HFFc6 (cell line): ENCODE measurements at places on chromosomes 3 and 15. TPM values are rescaled to one million over a fixed set of nuclear protein-coding genes. Genes with fewer than 3 reads are reported as not detected.
A peak's percentile ranks its signal among the peaks of the same experiment; 100 is the strongest.

DNA sequence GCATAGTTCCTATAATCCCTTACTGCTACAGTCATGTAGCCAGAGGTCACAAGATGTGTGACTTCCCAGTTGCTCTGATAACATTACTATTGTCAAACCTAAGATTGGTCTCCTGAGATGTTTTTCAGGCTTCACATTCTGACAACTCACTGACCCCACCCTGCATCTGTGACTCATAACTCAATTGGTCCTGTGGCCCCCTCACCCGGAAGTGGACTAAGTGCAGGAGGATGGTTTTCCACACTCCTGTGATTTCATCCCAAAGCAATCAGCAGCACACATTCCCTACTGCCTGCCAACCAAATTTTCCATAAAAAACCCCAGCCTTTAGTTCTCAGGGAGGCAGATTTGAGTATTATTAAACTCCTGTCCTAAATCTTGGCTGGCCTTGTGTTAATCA, 564.9 kb upstream of the ZNF385D start:
- no peak overlapping the region for H3K4me3 ChIP-seq
- no peak for DNase-seq
- no peaks in the 10 kb centered on the region; the same call in 1 of the 2 replicates for H3K36me3 ChIP-seq
- no peak overlapping the region for H3K27ac ChIP-seq
- no peaks in the 10 kb centered on the region for H3K4me1 ChIP-seq
- H3K27me3 ChIP-seq = peaks cover 1% of the 10 kb centered on the region; the same call in 1 of the 2 replicates

Gene ZNF80
- not detected in 3 replicates for total RNA-seq

GRCh38 chr3:126908752-126909275, 74.1 kb upstream of the PLXNA1 start:
- H3K27ac ChIP-seq = no peak overlapping the region
- H3K4me3 ChIP-seq = no peak overlapping the region
- no peaks in the 10 kb centered on the region; the same call in 1 of the 2 replicates for H3K27me3 ChIP-seq

- DNase-seq = no peak
- H3K27ac ChIP-seq = no peak overlapping the region
- no peak overlapping the region for H3K4me3 ChIP-seq
- no peaks in the 10 kb centered on the region for H3K36me3 ChIP-seq
- no peaks in the 10 kb centered on the region; the same call in 1 of the 2 replicates for H3K27me3 ChIP-seq
Observed at GRCh38 chr3:112012205-112012992, 13.7 kb downstream of the TAGLN3 start.

Gene RAB6B
- 2.2 to 6.2 TPM (median 6.0 TPM) in 3 replicates for total RNA-seq

DNA sequence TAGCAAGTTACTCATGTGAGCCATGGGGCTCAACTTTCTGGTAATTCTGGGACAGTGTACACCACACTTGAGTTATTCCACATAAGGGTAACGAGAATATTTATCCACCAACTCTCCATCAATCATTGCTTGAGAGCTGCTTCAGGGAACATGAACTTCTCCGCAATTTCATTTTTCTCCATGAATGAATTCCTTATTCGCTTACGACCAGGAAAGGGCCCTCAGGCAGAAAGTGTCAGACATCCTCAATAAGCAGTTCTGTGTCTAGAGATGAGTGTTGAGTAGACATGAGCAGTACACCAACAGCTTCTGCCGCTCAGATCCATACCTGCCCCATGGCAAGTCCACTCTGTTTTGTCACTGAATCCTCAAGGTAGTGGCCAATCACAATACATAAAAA, 24.8 kb upstream of the IQCF2 start:
- H3K4me1 ChIP-seq = no peaks in the 10 kb centered on the region
- no peak overlapping the region for H3K27ac ChIP-seq
- H3K27me3 ChIP-seq = peaks cover 8% of the 10 kb centered on the region
- no peak overlapping the region for H3K4me3 ChIP-seq
- DNase-seq = no peak
- H3K36me3 ChIP-seq = no peaks in the 10 kb centered on the region

Gene INSYN1
- total RNA-seq = 0.16 to 1.9 TPM (median 1.8 TPM) in 3 replicates

Gene LRTM1
- total RNA-seq = not detected in 3 replicates

Gene MUC20
- total RNA-seq = 0.11 TPM in 1 of 3 replicates, not detected in the others

GRCh38 chr3:152839511-152839910, 4.6 kb downstream of the P2RY1 start:
- H3K4me3 ChIP-seq = no peak overlapping the region
- H3K27ac ChIP-seq = no peak overlapping the region
- peaks cover 6% of the 10 kb centered on the region; the same call in 1 of the 2 replicates for H3K36me3 ChIP-seq
- no peak for DNase-seq
- peaks cover 5% of the 10 kb centered on the region for H3K27me3 ChIP-seq

Gene RNF7
- 142 to 170 TPM (median 152 TPM) in 3 replicates for total RNA-seq

- no peak overlapping the region for H3K4me3 ChIP-seq
- DNase-seq = no peak
- H3K36me3 ChIP-seq = peaks cover 16% of the 10 kb centered on the region
- no peaks in the 10 kb centered on the region for H3K27me3 ChIP-seq
Observed at GRCh38 chr3:23217872-23218554, 14.9 kb downstream of the UBE2E2 start.

DNA sequence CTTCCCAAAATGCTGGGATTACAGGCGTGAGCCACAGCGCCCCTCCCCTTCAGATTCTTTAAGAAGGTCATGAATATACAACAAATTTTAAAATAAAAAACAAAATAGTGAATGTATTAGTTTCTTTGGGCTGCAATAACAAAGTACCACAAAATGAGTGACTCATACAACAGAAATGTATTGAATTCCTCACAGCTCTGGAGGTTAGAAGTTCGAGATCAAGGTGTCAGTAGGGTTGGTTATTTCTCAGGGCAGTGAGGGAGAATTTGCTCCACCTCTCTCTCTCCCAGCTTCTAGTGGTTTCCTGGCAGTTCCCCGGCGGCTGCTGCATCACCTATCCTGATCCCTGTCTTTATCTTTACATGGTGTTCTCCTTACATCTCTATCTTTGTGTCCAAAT, 804.0 kb downstream of the ROBO1 start:
- no peak overlapping the region for H3K4me3 ChIP-seq
- H3K36me3 ChIP-seq = peaks cover 13% of the 10 kb centered on the region
- DNase-seq = no peak
- no peaks in the 10 kb centered on the region for H3K27me3 ChIP-seq

- H3K4me3 ChIP-seq = peak overlapping the region; percentile 70
- peaks cover 5% of the 10 kb centered on the region; the same call in 1 of the 2 replicates for H3K36me3 ChIP-seq
- H3K4me1 ChIP-seq = peaks cover 34% of the 10 kb centered on the region
- no peaks in the 10 kb centered on the region; the same call in 1 of the 2 replicates for H3K27me3 ChIP-seq
Observed at GRCh38 chr3:157248590-157249422, 88.9 kb upstream of the CCNL1 start.

Gene CYP1A2
- not detected in 3 replicates for total RNA-seq

GRCh38 chr3:72319194-72320094, 528.8 kb downstream of the SHQ1 start:
- peak overlapping the region; percentile 62 for H3K27ac ChIP-seq
- no peak overlapping the region for H3K4me3 ChIP-seq
- peaks cover 29% of the 10 kb centered on the region for H3K4me1 ChIP-seq
- H3K27me3 ChIP-seq = no peaks in the 10 kb centered on the region; the same call in 1 of the 2 replicates
- DNase-seq = peak; percentile 58

GRCh38 chr3:151003768-151004134, 31.2 kb upstream of the CLRN1 start:
- H3K27ac ChIP-seq = no peak overlapping the region
- no peak for DNase-seq
- no peak overlapping the region for H3K4me3 ChIP-seq

Gene TRIM59
- total RNA-seq = 27.2 to 42.3 TPM (median 37.9 TPM) in 3 replicates

- no peak overlapping the region for H3K27ac ChIP-seq
- H3K4me3 ChIP-seq = no peak overlapping the region
- H3K36me3 ChIP-seq = no peaks in the 10 kb centered on the region
- DNase-seq = no peak
- H3K4me1 ChIP-seq = peaks cover 37% of the 10 kb centered on the region
Observed at GRCh38 chr3:177529716-177530335, 332.5 kb upstream of the TBL1XR1 start.

DNA sequence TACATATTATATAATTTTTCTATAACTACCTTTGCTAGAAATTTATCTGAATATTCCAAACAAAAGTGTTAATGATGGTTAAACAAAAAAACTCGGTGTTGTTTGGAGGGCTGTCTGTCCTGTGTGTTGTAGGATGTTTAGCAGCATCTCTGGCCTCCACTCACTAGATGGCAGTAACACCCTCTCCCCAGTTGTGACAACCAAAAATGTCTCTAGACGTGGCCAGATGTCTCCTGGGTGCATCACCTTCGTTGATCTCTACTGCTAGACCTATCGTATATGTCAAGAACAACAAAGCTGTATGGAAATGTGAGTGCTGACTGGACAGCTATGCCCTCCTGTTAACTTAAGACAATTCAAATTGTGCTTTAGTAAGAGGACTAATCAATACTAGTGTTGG, 14.1 kb downstream of the ANKRD34C start:
- no peaks in the 10 kb centered on the region for H3K36me3 ChIP-seq
- no peak overlapping the region for H3K27ac ChIP-seq
- peaks cover 5% of the 10 kb centered on the region; the same call in 1 of the 2 replicates for H3K27me3 ChIP-seq
- DNase-seq = no peak
- H3K4me3 ChIP-seq = no peak overlapping the region

DNA sequence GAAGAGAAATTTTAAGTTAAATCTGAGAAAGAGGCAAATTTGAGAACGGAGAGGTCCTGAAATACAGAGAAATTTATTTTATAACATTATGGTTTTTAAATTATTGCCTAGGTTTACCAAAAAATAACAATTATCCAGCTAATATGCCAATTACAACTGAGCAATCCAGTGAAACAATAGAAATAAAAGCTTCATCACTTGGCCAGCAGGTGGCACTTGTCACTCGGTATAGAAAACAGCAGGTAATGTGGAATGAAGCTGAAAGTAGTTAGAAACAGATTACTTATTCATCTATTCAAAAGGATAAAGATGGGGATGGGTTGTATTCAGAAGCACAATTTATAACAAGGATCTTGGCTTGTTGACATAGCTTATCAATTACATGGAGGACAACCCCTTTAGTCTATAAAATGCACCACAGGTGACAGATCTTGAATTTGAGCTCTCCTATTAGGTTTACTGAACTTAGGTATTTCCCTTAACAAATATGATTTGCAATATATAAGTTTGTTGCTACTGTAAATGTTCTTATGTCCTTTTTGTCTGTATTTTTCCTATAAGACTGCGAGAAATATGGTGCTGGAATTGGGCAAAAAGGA, 70.1 kb upstream of the GUCA1C start:
- H3K27me3 ChIP-seq = peaks cover 1% of the 10 kb centered on the region; the same call in 1 of the 2 replicates
- DNase-seq = peak; percentile 31
- H3K4me3 ChIP-seq = no peak overlapping the region
- no peaks in the 10 kb centered on the region for H3K4me1 ChIP-seq

- no peaks in the 10 kb centered on the region for H3K36me3 ChIP-seq
- peaks cover 63% of the 10 kb centered on the region for H3K4me1 ChIP-seq
- H3K4me3 ChIP-seq = peak overlapping the region; percentile 66
- H3K27ac ChIP-seq = peak overlapping the region; percentile 97
- peaks cover 14% of the 10 kb centered on the region; the same call in 1 of the 2 replicates for H3K27me3 ChIP-seq
Observed at GRCh38 chr15:70494852-70495571, 268.3 kb downstream of the UACA start.

Gene MITF
- total RNA-seq = 21.3 to 38.2 TPM (median 25.3 TPM) in 3 replicates

GRCh38 chr3:98711426-98711825, 51.7 kb upstream of the ST3GAL6 start:
- H3K27ac ChIP-seq = no peak overlapping the region
- DNase-seq = no peak
- peaks cover 53% of the 10 kb centered on the region for H3K27me3 ChIP-seq
- no peaks in the 10 kb centered on the region for H3K4me1 ChIP-seq
- no peak overlapping the region for H3K4me3 ChIP-seq

GRCh38 chr3:152738656-152739055, 96.3 kb upstream of the P2RY1 start:
- no peak for DNase-seq
- no peaks in the 10 kb centered on the region; the same call in 1 of the 2 replicates for H3K27me3 ChIP-seq
- no peak overlapping the region for H3K4me3 ChIP-seq
- no peaks in the 10 kb centered on the region for H3K36me3 ChIP-seq
- no peaks in the 10 kb centered on the region for H3K4me1 ChIP-seq

Gene XIRP1
- total RNA-seq = not detected in 3 replicates

DNA sequence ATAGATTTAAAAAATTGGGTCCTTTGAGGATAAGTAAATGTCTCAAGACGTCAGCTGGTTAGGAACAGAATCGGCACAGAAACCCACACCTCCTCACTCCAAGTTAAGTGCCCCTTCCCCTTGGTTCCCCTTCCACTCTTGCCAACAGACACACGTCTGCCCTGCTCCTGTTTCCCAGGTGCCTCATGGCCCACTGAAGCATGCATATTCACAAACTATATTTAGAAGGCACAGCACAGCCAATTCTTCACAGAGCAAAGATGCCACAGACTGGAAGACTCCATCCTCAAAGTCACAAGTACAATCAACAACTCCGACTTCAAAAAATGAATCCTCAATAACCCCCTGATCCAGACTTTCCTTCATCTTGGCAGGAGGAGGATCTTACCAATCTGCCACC, 295.4 kb upstream of the NR2F2 start:
- no peaks in the 10 kb centered on the region for H3K36me3 ChIP-seq
- H3K27me3 ChIP-seq = peaks cover 8% of the 10 kb centered on the region
- H3K27ac ChIP-seq = no peak overlapping the region
- no peak overlapping the region for H3K4me3 ChIP-seq
- no peak for DNase-seq

Gene BOC
- total RNA-seq = 6.9 to 13.5 TPM (median 8.3 TPM) in 3 replicates

GRCh38 chr3:119177321-119177720, 3.9 kb downstream of the UPK1B start:
- no peak overlapping the region for H3K4me3 ChIP-seq
- peaks cover 33% of the 10 kb centered on the region for H3K4me1 ChIP-seq
- no peak overlapping the region for H3K27ac ChIP-seq
- H3K36me3 ChIP-seq = no peaks in the 10 kb centered on the region
- H3K27me3 ChIP-seq = no peaks in the 10 kb centered on the region

DNA sequence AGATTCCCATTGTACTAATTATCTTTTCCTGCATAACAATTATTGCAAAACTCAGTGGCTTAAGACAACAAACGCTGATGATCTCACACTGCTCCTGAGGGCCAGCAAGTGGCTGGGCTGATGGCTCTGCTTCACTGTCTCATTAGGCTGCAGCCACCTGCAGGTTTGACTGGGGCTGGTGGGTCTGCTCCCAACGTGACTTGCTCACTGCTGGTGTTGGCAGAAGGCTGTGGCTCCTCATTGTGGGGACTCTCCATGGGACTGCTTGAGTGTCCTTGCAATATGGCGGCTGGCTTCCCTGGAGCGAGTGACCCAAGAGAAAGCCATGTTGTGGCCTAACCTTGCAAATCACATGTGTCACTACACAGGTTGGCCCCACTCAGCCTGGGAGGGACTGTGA, 71.1 kb downstream of the PLXNA1 start:
- no peak for DNase-seq
- no peaks in the 10 kb centered on the region for H3K4me1 ChIP-seq
- no peak overlapping the region for H3K4me3 ChIP-seq
- H3K36me3 ChIP-seq = peaks cover 10% of the 10 kb centered on the region
- H3K27ac ChIP-seq = no peak overlapping the region
- peaks cover 24% of the 10 kb centered on the region for H3K27me3 ChIP-seq

Gene SLC35G2
- total RNA-seq = 17.4 to 21.6 TPM (median 21.0 TPM) in 3 replicates

GRCh38 chr15:26109203-26109602, 246.1 kb upstream of the ATP10A start:
- H3K27ac ChIP-seq = no peak overlapping the region
- H3K4me1 ChIP-seq = peaks cover 1% of the 10 kb centered on the region; the same call in 1 of the 2 replicates
- no peak for DNase-seq
- no peak overlapping the region for H3K4me3 ChIP-seq
- H3K36me3 ChIP-seq = no peaks in the 10 kb centered on the region; the same call in 1 of the 2 replicates
- H3K27me3 ChIP-seq = peaks cover 15% of the 10 kb centered on the region

Gene CFAP100
- not detected in 2 replicates for total RNA-seq
